ENCODE measurements at places on chromosomes 2 and 18. TPM values are rescaled to one million over a fixed set of nuclear protein-coding genes. Genes with fewer than 3 reads are reported as not detected.

WDFY1 gene
- 62.9 TPM for total RNA-seq

TMEM169 gene
- 0.31 TPM for total RNA-seq

ABCG5 gene
- not detected for total RNA-seq

CCL20 gene
- total RNA-seq, result 0.81 TPM

L3MBTL4 gene
- total RNA-seq, result 46.2 TPM

DNA sequence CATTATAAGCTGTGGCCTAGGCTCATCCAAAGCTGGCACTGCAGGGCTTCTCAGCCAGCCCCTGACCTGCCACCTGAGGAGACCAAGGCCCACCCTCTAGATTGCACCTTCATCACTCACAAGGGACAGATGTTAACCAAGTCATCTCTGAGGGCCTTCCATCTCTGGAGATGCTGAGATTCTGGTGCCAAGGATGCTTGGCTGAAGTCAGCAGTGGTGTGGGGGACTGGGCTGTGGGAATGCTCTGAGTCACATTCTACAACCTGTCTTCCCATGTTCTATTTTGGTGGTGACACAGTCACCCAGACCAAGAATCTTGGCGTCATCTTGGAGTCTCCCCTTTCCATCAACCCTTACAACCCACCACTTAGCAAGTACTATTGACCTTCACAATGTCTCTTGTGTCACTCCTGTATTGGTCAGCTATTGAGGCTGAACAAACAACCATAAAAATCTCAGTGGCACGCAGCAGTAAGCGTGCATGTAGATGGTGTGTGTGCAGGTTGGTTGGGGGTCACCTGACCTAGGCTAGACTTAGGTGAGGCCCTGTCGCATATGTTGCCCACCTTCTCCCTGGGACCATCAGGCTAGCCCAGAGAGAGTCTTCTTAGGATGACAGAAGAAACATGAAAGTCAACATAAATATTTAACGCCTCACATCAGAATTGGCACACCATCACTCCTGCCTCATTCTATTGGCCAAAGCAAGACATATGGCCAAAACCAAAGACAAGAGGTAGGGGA is 135.0 kb downstream of the SMAD7 start:
- no peak for DNase-seq

TLX2 gene
- 4.5 TPM for total RNA-seq

XDH gene
- 1.5 TPM for total RNA-seq

DNA sequence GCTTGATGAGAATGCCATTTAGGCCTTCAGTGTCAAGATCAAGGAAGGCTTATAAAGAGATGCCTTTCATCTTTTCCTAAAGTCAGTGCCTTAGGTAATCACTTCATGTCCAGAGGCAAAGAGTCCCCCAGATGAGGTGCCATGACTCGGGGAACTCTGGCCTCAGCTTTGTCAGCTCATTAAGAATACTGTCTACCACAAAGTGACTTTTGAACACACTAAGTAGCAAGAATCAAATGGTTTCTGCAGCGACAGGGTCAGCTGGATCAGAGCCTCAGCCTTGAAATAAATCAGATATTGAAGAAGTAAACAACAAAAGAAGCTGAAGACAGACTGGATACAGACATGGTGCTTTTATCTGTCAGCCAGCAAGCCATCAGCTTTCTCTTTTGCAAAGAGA is 120.1 kb upstream of the SLC39A10 start:
- DNase-seq, result no peak

DNA sequence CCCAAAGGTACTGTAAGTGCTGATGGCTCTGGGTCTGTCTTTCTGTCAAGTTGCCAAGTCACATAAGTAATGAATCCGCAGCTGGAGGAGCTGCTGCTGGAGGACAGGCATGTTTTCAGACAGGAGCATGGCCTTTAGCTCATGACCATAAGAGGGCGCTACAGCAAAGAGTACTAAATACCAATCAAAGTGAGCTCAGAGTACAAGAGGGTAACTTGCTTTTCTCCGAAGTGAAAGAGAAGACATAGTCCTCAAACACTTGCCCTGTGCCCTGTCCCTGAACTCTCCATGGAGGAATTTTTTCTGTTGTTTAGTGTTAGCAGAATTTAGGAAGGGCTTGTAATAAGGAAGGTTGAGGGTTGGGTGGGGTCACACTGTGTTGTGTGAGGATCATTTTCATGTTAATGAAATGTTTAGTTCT is 58.0 kb upstream of the EML6 start:
- DNase-seq, result peak; percentile 60

- DNase-seq, result no peak
These were observed 2.9 kb upstream of the B4GALT6 start for GRCh38 chr18:31686986-31687928.
